ENCODE measurements at places on chromosomes 16 and 17. TPM values are rescaled to one million over a fixed set of nuclear protein-coding genes. Genes with fewer than 3 reads are reported as not detected.

Gene FAHD1
- polyA plus RNA-seq: 44.8 TPM

Gene MYH1
- 0.08 TPM for polyA plus RNA-seq

Gene MAP2K3
- 20.6 TPM for polyA plus RNA-seq

Gene KRT222
- 0.17 TPM for polyA plus RNA-seq

Gene SLFN11
- 19.2 TPM for polyA plus RNA-seq

Gene HOXB4
- polyA plus RNA-seq: 26.4 TPM

Gene MT1H
- polyA plus RNA-seq: 25.2 TPM

Gene GRIN2C
- 0.16 TPM for polyA plus RNA-seq

Gene IRX3
- 24.9 TPM for polyA plus RNA-seq

Gene CA10
- polyA plus RNA-seq: 21.0 TPM

Gene ATXN7L3
- polyA plus RNA-seq: 63.3 TPM

Gene ETV4
- polyA plus RNA-seq: 45.7 TPM

Gene FBXO39
- 0.21 TPM for polyA plus RNA-seq

Gene TP53TG3D
- polyA plus RNA-seq: not detected

Gene MAPT
- 8.1 TPM for polyA plus RNA-seq

Gene SLFN14
- 0.19 TPM for polyA plus RNA-seq

Gene MMP28
- 1.3 TPM for polyA plus RNA-seq

Gene DCUN1D3
- 10.5 TPM for polyA plus RNA-seq

Gene CPHXL2
- polyA plus RNA-seq: 0.16 TPM

Gene CDR2L
- polyA plus RNA-seq: 8.8 TPM

Gene G6PC1
- 6.2 TPM for polyA plus RNA-seq

Gene WSCD1
- 13.2 TPM for polyA plus RNA-seq

Gene CASKIN2
- 28.3 TPM for polyA plus RNA-seq

Gene TP53TG3
- not detected for polyA plus RNA-seq

Gene TTYH2
- 18.1 TPM for polyA plus RNA-seq

Gene KRTAP16-1
- not detected for polyA plus RNA-seq

Gene AMFR
- polyA plus RNA-seq: 144 TPM

Gene ARSG
- polyA plus RNA-seq: 6.8 TPM

Gene ZNF597
- 4.9 TPM for polyA plus RNA-seq

Gene CLEC19A
- polyA plus RNA-seq: 0.17 TPM

Gene IFI35
- 11.0 TPM for polyA plus RNA-seq
